ENCODE measurements at places on chromosomes 11 and 22.

- peak; percentile 1 for DNase-seq
These were observed 569 bp downstream of the FAM76B start for GRCh38 chr11:95788921-95789505.

- DNase-seq: peak; percentile 28
These were observed at the start of gene CD151 for GRCh38 chr11:832529-833113. TSS of gene CD151 (plus strand) at chr11:832952. CDS start at chr11:836070, 3,118 bp downstream.

DNA sequence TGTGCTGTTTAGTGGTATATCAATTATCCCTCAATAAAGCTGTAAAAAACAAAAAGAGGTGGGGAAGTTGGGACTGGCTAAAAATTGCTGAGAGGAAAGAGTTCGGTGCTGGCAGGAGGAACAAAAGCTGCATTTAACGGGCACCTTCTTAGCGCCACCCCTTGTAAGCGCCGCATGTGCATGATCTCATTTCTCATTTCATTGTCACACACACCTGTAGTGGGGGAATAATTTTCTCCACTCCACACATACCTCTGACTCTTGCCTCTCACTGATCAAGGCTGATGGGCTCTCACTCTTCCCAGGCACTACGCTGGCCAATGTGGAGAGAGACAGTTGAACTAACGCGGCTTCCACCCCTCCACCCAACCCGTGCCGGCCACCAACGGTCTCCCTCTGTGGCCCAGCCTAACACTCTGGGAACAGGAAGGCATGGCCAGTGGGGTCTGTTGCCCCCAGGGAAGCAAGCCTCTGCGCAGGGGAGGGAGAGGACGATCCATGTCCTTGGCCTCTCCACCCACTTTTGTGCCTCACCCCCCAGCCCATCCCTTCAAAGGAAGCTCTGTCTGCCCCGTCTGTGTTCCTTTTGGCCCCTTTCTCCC, 186.7 kb upstream of the SYT13 start:
- DNase-seq: no peak

- DNase-seq: no peak
These were observed 2.8 kb upstream of the TSPO start for GRCh38 chr22:43148581-43148980.

GRCh38 chr11:75344761-75345454, 6.6 kb downstream of the ARRB1 start:
- DNase-seq: no peak

GRCh38 chr11:35543481-35543880, 18.1 kb upstream of the PAMR1 start:
- no peak for DNase-seq

- DNase-seq: no peak
These were observed 352.9 kb downstream of the CTTN start for GRCh38 chr11:70751142-70751734.

DNA sequence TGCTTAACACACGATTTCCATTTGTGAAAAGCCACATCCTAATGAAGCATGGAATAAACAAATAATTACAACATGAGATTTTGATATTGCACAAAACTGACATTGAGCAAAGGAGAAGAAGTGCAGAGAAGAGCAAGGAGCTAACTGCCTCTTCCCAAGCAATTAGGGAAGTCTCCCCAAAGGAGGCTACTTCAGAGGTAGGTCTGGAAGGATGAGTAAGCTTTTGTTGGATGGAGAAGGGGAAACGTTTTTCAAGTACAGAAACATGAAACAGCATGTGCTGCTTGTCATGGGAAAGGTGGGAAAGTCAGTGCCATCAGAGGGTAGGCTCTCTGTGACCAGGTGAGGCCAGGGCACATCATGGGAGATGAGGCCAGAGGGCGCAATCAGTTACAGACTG, 132.2 kb upstream of the SESN3 start:
- no peak for DNase-seq

- DNase-seq: no peak
These were observed 304.1 kb upstream of the PITPNB start for GRCh38 chr22:28222976-28223745.

DNA sequence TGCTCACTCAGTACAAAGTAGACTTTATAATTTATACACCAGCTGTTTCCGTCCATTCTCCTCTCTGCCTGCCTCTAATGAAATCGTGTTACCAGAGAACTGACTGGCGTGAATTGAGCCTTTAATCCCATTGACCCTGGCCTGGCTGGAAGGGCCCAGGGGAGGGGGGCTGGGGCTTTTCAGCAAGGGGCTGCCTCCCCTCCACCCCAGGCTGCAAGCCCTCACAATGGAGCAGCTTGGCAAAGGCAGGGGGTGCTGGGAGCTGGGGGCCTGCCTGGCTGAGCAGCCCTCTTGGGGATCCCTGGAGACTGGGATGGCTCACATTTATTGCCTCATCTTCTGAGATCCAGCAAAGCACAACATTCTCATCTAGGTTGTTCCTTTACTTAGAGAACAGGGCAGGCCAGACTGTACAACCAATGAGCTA, 25.8 kb upstream of the LMO1 start:
- no peak for DNase-seq

GRCh38 chr11:831118-831864, 1.5 kb upstream of the CD151 start:
- no peak for DNase-seq

- no peak for DNase-seq
These were observed 79.1 kb downstream of the SERGEF start for GRCh38 chr11:17933708-17934107.

- no peak for DNase-seq
These were observed 347.8 kb upstream of the PLET1 start for GRCh38 chr11:112608509-112608908.

DNA sequence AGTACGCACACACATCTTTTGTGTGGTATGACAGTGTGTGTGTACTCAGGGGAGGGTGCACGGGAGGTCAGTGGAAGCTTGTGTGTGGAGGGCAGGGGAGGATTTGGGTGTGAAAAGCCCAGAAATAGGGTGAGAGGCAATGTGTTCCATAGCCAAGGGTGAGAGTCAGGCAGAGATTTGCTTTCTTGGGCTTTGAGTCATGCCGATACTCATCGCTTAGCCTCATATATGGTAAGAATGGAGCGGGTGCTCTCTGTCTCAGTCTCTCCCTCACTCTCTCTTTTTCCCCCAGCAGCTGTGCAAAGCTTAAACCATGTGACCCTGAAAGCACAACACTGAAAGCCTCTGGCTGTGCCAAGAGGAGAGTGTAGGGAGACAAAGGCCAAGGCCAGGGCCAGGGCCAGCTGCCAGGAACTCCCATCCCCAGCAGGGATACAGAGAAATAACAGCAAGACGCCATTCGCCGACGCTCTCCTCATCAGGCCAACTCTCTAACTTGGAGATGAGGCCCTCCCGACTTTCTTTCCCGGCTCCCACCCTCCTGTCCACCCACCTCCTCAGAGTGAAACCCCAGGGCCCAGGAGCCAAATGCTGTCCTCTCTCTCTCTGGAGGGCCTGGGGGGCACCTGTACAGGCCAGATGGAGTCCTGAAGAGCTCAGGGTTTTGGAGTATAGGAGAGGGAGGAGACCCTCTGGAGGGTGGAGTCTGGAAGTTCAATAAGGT, 20.3 kb upstream of the MICAL3 start:
- no peak for DNase-seq

GRCh38 chr11:102291831-102292230, 25.5 kb upstream of the BIRC3 start:
- DNase-seq: no peak

DNA sequence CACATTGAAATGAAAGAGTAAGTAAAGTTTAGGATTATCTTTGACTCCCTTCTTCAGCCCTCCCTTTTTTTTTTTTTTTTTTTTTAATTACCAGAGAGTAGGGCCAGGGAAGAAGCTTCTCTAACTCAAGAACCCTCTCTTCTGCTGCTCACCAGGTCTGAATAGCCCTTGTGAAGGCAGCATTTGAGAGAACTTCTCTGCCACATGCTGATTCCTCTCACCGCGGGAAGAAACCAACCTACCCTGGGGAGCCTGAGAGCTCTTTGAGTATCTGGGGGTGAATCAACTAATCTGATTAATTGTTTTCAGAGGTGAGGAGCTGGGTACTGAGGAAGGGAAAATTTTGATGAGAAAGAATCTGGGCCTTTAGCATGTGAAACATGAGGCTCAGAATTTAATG, 434.5 kb upstream of the CCDC90B start:
- DNase-seq: no peak

GRCh38 chr11:132821014-132821413, 711.3 kb downstream of the OPCML start:
- no peak for DNase-seq

DNA sequence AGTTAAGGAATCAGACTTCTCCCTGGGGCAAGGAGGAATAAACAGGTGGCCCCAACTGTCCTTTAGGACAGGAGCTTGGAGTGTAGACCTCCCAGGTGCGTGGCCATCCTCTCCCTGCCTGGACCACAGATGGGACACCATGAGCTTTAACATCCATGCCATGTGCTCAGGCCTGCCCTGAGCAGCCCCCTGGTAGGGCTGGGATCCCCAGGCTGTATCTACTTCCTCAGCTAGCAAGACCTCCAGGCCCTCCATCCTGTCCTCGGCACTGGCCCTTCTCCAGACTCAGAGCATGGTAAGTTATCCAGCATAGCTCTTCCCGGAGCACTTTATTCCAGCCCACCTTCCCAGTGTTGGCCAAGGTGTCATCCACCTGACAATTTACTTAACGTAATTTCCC, 5.7 kb downstream of the CD6 start:
- no peak for DNase-seq

DNA sequence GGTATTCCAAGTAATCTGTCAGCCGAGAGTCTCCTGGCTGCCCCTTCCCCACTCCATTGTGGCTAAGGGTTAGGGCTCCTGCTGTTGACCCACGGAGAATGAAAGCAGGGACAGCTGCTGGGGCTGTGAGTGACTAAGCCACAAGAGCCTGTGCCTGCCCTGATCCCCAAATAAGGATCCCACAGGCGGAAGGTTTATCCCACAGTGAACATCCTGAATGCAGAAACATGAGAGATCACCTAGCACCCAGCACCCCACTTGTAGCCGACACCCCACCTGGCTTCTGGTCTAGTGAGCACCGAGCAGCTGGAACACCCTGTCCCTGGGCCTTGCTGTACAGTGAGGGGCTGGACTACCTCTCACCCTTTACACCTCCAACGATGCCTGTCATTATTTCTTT, 117.7 kb upstream of the LMO1 start:
- no peak for DNase-seq

- no peak for DNase-seq
These were observed 257.2 kb downstream of the ETS1 start for GRCh38 chr11:128330203-128330602.

GRCh38 chr11:87232320-87232719, 194.6 kb downstream of the TMEM135 start:
- no peak for DNase-seq

DNA sequence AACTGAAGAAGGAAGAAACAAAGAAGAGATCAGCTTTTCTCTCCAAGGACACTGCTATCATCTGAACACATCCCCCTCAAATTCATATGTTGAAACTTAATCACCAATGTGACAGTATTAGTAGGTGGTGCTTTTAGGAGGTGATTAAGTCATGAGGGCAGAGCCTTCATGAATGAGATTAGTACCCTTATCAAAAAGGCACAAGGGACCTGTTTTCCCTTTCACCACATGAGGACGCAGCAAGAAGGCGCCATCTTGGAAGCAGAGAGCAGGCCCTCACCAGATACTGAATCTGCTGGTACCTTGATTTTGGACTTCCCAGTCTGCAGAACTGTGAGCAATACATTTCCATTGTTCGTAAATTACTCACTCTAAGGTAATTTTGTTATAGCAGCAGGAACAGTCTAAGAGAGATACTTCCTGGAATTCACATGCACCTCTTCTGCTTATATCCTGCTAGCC, 20.9 kb upstream of the CREB3L1 start:
- DNase-seq: no peak

DNA sequence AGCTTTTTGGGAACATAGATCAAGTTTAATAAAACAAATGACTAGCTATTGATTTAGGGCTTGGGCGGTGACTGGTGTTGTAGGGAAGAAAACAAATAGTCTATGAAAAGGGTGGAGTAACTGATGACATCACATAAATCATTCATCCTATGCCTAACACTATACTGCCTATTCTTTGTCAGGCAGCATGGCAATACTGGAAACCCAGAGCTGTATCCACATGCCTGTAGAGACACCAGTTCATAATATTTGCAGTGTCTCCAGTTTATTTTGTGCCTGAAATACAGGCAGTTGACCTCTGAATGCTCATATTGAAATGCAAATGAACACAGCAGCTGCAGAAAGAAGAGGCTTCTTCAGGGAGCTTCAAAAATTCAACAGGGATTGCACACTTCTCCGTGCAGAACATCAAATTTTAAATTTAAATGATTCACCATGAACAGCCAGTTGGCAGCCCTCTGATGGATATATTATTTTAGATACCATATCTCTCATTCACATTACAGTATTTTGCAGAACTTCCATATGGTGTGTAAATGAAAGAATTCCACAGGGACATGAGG, 283.1 kb upstream of the CTSC start:
- DNase-seq: no peak

GRCh38 chr11:38460896-38461295, 1862.9 kb upstream of the RAG2 start:
- no peak for DNase-seq

DNA sequence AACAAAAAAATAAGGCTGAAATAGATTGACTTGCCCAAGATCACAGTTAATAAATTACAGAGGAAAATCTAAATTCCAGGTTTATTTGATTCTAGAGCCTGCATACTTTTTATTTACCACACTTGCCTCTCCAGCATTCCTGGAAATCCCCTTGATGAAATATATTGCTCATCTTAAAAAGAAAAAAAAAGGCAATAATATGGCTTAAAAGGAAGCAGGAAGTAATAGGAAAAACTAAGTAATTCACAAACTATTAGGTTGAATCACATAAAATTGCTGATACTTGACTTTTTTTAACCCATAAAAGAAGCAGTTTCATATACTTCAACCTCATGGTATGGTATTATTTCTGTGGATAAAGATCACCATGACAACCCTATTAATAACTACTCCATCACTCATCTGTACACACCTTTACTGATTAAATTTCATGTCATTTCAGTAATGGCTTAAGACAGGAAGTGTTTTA, 52.9 kb downstream of the COPB1 start:
- no peak for DNase-seq

GRCh38 chr11:57713835-57714234, 1.4 kb downstream of the TMX2 start:
- DNase-seq: no peak

Data from activated CD8-positive, alpha-beta memory T cell treated with anti-CD3 and anti-CD28 coated beads for 4 hours (primary cell).